Vagina (tissue), 2 donors: ENCODE measurements at places on chromosomes 16 and 17.

DNA sequence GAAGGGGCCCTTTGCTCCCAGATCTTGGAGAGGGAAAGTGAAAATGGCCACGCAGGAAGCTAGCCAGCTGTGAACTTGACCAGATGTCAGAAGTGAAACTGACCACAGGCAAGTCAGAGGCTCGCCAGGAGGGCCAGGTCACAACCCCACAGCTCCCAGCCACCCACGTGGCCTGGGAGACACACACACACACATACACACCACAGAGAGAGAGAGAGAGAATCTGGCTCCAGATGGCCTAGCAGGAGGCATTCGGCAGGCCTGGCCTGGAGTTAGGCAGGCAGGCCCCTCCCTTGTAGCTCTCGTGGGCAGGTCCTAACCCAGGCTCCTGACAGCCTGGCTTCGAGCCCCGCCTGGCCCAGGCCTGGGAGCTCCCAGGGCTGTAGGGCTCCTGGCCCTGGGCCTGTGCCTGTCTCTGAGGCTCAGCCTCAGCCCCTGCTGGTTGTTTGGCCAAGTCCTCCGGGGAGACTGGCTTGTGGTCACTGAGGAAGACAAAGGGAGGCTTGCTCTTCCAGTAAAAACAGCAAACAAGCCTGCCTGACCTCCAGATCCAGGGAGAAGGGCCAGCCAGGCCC is 20.2 kb downstream of the NGFR start:
- peak; percentile 99 for DNase-seq

GRCh38 chr17:41781404-41782110 is 5.0 kb downstream of the JUP start:
- no peak for DNase-seq

GRCh38 chr16:73735018-73735417 is 561.6 kb upstream of the PSMD7 start:
- DNase-seq: peak; percentile 22

- DNase-seq: no peak
Measured at GRCh38 chr17:43380307-43380706, 18.5 kb upstream of the ARL4D start.

- no peak for DNase-seq
Measured at GRCh38 chr16:70653809-70654771, 7.7 kb downstream of the IL34 start.

GRCh38 chr17:80026359-80027042 is 9.2 kb downstream of the TBC1D16 start:
- DNase-seq: no peak
